Stromal cell of bone marrow (primary cell): ENCODE measurements at places on chromosomes 11 and 22.

GRCh38 chr11:71199226-71199820 lies 53.1 kb downstream of the SHANK2 start:
- DNase-seq = no peak

DNA sequence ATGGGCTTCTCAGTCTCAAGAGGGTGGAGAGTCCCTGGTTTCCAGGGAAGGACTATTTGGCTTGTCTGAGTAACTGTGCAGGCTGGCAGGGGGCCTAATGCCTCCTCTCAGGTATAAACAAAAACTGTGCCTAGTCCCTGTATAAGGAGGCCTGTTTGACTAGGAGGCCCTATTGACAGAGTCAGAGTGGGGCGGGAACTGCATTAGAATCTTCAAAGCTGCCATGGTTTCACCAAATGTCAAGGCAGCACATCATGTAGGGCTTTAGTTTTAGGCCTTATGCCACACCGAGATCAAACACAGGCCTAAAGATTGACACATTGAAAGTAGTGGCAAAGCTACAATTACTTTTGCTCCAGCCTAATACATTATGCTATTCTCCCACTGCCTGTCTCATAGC lies 611.5 kb upstream of the B3GAT1 start:
- no peak for DNase-seq

- no peak for DNase-seq
Measured at GRCh38 chr11:93279851-93280347, 50.6 kb upstream of the DEUP1 start.

- no peak for DNase-seq
Measured at GRCh38 chr11:16114431-16114830, 241.9 kb downstream of the SOX6 start.

DNA sequence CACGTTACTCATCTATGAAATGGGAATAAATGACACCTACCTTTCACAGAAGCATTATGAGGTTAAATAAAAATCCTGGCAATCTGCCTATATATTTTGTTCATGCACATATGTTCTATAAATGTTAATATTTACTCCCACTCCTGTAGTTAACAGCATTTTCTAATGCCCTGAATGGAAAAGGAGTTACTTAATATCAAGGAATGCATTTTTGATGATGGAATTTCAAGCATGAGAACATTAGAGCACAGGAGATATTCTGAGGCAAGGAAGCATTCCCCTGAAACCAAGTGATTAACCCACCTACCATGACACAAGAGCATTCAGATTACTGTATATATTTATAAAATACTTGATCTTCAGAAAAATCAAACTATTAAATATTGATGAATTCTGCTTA lies 102.1 kb downstream of the ARHGAP32 start:
- DNase-seq = no peak

GRCh38 chr11:108929241-108929640 lies 264.4 kb downstream of the DDX10 start:
- peak; percentile 79 for DNase-seq

DNA sequence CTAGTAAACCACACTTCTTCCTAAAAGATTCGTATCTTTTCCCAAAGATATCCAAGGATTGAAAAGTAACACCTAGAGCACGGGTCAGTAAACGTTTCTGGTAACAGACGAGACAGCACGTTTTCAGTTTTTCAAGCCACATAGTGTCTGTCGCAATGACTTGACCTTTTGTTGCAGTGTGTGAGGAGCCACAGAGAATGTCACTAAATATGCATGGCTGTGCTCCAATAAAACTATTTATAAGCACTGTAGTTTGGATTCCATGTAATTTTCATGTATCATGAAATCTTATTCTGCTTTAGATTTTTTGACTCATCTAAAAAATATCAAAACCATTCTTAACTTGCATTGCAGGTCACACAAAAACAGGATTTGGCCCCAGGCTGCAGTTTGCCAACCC lies 18.3 kb upstream of the MICAL3 start:
- DNase-seq = no peak

- DNase-seq = no peak
Measured at GRCh38 chr11:75816561-75817239, 1.7 kb downstream of the UVRAG start.

- no peak for DNase-seq
Measured at GRCh38 chr11:93655581-93656255, 5.8 kb upstream of the CEP295 start.

- DNase-seq = peak; percentile 6
Measured at GRCh38 chr11:93939084-93939760, 81.9 kb upstream of the HEPHL1 start.

DNA sequence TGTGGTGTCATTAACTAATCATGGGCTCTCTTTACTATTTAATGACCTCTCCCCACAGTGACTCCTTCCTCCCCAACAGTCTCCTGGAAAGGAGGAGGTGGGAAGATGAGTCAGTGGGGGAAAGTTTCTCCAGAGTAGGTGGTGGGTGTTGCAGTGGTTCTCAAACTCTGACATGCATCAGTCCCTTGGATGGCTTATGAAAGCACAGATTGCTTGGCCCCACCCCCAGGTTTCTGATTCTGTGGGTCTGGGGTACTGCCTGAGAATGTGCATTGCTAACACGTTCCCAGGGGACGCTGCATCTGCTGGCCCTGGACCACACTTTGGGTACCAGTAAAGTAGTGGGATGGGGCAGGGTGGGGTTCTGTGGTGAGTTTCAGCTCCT lies 9.8 kb downstream of the CD82 start:
- peak; percentile 54 for DNase-seq
